ENCODE measurements at places on chromosomes 12 and 14. TPM values are rescaled to one million over a fixed set of nuclear protein-coding genes. Genes with fewer than 3 reads are reported as not detected.
A peak's percentile ranks its signal among the peaks of the same experiment; 100 is the strongest.

DNA sequence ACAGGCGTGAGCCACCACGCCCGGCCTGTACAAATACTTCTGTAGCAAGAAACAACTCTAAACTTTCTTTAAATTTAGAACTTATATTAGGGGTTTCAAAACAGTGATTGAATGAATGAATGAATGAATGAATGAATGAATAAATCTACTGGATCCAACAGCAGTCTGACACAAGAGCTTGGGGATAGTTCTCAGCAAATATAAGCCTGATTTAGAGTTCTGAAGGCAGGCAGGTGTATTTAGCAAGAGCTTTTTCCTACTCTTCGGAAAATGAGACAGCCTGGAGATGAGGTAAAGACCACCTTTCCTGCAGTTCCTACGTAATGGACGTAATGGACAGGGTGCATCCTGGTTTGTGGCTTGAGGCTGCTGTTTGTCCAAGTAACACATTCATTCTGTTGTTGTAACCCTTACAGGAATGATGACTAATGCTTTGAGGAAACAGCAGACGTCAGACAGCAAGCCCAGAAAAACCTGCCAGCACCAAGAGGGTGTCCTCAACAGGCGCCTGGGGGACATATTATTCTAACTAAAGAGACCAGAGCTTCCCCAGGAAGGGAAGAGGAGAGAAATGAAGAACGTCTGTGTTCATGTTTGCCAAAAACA, 277.4 kb upstream of the SOX5 start:
- DNase-seq = no peak

DNA sequence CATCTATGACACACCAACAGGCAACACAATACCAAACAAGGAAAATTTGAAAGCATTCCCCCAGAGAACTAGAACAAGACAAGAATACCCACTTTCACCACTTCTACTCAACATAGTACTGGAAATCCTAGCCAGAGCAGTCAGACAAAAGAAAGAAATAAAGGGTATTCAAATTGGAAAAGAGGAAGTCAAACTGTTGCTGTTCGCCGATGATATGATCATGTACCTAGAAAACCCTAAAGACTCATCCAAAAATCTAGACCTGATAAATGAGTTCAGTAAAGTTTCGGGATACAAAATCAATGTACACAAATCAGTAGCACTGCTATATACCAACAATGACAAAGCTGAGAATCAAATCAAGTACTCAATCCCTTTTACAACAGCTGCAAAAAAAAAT, 8.1 kb upstream of the ATL1 start:
- no peak for DNase-seq

GRCh38 chr14:94038510-94038909, 12.4 kb downstream of the OTUB2 start:
- no peak for DNase-seq

Gene CEP170B
- 5.3 TPM for total RNA-seq

DNA sequence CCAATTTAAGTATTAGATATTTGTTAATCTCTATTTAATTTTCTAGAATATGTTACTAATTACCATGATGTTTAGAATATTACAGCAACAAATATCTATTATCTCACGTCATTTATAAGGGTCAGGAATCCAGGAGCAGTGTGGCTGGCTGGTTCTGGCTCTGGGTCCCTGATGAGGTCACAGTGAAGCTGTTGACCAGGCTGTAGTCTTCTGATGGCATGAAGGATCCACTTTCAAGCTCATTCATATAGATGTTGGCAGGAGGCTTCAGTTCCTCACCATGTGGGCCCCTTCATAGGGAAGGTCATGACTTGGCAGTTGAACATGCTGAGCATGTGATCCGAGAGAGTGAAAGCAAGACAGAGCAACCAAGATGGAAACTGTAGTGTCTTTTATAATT, 375.6 kb downstream of the ATP23 start:
- DNase-seq = no peak

Gene HEBP1
- total RNA-seq = 20.5 TPM

DNA sequence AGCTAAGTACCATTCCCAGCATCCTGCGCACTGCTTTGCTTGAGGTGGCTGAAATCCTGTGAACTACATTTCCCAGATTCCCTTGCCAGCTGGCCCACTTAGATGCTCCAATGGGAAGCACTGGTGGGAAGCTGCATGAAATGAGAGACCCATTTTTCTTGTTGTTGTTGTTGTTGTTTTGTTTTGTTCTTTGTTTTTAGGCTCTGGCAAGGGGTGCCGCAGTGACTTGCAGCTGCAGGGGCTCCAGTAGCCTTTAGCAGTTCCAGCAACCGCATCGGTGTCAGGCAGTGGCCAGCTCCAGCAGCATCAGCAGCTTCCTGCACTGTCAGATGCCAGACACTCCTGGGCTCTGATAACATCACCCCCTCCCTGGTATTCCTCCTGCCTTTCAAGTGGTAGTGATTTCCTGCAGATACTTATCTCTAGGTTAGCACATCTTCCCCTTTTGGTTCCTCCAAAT, 8.8 kb upstream of the EGLN3 start:
- no peak for DNase-seq

GRCh38 chr14:74155749-74156148, 71.0 kb downstream of the LIN52 start:
- DNase-seq = no peak

GRCh38 chr12:10213168-10214135, 775 bp downstream of the GABARAPL1 start:
- DNase-seq = peak; percentile 86

GRCh38 chr14:75549169-75549568, 26.9 kb downstream of the BATF start:
- DNase-seq = peak; percentile 75

Gene MAP3K9
- 5.9 TPM for total RNA-seq

DNA sequence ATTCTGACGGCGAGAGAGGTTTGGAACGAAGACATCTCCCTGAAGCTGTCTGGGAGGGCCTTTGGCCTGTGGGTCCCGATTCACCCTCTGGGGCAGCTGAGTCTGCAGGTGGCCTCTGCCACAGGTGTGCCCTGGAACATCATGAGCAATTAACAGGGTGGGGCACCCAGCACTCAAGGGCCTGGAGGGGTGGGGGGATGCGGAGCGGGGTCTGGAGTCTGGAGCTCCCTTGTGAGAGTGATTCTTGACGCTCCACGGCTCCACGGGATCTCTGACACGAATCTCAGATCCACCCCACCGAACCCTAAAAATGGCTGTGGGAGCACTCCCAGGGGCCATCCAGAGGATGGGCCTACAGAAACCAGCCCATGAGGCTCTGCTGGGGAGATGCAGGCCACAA, 8.3 kb downstream of the ITPK1 start:
- DNase-seq = no peak

Gene PNN
- total RNA-seq = 88.8 TPM

Gene SLC5A8
- total RNA-seq = not detected

Gene GPRC5D
- not detected for total RNA-seq

DNA sequence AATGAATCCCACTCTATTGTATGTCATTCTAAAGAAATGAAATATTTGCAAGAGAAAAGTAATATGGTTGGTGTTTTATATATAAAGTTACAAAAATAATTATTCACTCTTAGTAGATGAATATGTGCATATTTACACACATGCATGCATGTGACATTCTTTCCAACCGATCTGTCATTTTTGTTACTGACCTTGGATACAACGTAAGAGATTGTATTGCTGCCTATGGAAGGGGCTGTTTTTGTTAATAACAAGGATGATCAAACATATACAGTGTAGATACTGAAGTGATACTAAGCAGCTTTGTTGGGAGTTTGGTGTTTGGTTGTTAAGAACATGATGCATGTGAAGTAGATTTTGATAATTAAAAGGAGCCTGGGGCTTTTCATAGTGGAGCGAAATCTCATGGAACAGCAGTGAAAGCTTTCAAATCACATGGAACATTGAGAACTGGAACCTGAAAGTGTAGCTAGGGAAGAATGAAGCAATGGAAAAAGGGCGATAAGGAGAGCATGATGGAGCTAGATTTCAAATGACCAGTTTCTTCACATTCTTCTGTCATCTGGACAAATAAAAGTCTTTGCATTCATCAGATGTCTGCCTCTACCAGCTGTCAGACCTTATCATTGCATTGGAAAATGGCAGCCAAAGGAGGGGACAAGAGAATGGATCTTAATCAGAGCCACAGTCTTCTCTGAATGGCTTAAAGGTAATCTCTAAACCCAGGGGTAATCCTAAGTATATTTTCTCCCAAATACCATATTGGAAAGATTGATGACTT, 10.0 kb downstream of the BORCS5 start:
- no peak for DNase-seq

Gene LRCOL1
- not detected for total RNA-seq

- DNase-seq = peak; percentile 74
Observed at GRCh38 chr12:49388682-49389386, 21.6 kb downstream of the SPATS2 start.

Gene TAS2R42
- total RNA-seq = not detected

Gene DHRS2
- 2.5 TPM for total RNA-seq

Gene TDRD9
- 0.19 TPM for total RNA-seq

DNA sequence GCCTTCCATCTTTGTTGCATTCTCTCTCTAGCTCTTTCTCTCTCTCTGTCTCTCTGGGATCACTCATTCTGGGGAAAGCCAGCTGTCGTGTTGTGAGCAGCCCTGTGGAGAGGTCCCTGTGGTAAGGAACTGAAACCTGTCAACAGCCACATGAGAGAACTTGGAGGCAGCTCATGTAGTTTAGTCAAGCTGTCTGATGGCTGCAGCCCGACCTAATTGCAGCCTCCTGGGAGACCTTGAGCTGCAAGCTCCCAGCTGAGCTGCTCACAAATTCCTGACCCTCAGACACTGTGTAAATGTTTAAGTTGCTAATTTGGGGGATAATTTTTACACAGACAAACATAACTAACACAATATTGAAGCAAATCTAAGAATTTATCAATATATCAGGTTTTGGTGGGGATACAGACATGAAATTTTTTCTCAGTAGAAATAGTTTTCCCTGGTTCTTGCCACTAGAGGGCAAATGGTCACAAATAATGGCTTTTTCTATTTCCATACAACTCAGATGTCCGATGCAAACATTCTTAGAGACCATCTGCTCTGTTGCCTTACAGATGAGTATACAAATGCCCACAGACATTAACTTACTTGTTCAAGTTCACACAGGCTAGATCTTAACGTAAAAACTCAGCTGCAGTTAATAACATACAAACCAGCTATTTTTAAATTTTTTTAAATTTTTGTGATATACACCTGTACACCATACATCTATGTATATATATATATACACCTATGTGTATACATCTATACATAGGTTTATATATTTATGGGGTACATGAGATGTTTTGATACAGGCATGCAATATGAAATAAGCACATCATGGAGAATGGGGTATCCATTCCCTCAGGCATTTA, 15.5 kb upstream of the KRR1 start:
- peak; percentile 21 for DNase-seq

GRCh38 chr14:39322807-39323206, 89.1 kb downstream of the MIA2 start:
- no peak for DNase-seq

Gene WNT1
- total RNA-seq = not detected

GRCh38 chr12:46224386-46224785, 44.5 kb downstream of the SLC38A1 start:
- no peak for DNase-seq

Gene TAC3
- total RNA-seq = not detected

DNA sequence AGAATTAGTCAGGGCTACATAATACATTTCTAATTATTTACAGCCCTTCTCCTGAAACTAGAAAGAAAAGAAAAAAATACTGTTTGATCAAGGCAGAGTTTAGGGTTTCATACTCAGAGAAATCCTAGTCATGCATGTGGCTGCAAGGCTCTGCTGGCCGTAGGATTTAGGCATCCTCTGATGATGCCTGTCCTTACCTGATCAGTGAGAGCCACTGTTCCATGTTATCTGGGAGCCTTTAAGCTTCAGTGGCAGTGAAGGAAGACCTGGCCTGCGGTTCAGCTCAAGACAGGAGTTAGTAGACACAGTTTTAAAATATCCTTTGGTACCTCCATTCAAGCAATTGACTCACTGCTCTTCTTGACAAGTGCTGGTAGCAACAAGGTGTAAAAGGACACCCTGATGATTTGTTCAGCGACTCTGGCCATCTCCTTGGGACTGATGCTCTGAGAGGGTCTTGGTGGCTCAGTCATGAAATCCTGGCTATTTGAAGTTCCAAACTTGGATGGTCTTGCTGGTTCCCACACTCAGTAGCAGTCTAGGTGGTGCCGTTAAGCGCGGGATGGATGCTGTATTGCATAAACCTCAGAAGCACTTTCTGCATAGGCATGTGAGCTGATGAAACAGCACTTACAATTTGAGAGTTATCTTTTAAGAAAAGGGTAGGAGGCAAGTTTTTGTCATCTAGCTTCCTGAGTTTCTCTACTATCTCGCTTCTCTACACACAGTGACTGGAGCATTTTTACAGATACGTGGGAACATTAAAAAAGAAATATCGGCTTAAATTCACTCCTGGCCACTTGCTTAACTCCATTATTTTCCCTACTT, 162.0 kb downstream of the SAMD4A start:
- DNase-seq = no peak

DNA sequence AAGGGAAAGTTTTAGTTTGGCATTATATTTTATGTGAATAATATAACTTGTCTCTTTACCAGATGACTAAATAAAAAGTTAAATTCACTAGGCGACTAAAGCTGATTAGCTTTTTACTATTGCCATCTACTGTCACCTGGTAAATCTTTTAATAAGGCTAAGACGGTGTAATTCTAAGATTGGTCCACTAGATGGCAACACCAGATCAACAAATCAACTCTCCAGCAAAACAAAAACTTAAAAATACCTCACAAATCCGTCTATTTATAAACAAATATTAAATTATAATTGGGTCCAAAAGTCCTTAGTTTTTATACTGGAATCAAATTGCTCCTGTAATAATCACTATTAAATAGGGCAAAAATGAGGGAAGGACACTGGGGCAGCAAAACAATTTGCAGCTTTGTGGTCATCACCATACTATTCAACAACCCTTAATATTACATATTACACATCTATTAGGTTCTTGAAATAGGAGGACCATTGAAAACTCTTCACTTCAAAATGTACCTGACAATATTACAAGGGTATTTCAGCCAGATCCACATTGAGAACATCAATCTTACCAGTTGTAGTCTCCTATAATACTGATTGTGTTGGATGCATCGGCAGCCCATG, 47.9 kb downstream of the GALC start:
- DNase-seq = no peak

DNA sequence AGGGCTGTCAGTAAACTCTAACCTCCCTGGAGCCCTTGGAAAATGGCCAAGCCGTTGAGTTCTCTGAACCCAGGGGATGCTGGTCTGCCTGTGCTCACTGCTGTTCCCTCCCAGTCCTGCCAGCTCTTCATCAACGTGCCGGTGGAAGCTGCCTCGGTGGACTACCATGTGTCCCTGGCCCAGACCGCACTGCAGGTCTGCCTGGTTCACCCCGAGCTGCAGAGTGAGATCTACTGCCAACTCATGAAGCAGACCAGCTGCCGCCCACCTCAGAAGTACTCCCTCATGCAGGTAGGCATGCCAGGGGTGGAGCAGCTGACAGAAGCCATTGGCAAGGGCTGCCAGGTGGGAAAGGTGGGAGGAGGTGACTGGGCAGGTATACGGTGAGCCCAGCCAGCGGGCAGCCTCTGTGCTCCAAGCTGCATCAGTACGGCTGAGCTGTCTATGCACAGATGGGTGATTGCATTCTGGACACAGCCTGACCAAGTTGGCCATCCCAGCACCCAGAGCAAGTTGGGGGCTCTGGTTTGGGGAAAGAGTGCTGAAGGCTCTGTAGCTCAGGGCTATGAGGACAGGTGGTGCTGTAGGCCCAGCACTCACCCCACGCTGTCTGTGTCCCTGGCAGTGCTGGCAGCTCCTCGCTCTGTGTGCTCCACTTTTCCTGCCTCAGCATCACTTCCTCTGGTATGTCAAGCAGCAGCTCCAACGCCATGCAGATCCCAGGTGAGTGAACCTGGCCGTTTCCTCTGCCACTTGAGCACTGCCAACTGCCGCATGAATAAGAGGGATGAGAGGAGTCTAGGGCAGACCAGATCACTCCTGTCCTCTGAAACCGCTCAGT, 21.9 kb downstream of the PIGH start:
- DNase-seq = no peak

Measured in activated CD4-positive, alpha-beta memory T cell treated with anti-CD3 and anti-CD28 coated beads for 36 hours (primary cell).